Myocyte (in vitro differentiated cells): ENCODE measurements at places on chromosomes 2 and 18. TPM values are rescaled to one million over a fixed set of nuclear protein-coding genes. Genes with fewer than 3 reads are reported as not detected.

- no peak for DNase-seq
Observed at GRCh38 chr2:190209559-190209958, 110.1 kb downstream of the HIBCH start.

- DNase-seq: peak; percentile 37
Observed at GRCh38 chr2:133972786-133973185, 281.1 kb upstream of the MGAT5 start.

The CDH7 gene
- 0.10 TPM in 1 of 2 replicates, not detected in the other for total RNA-seq

The RNU2-63P gene
- total RNA-seq: not detected in 2 replicates

DNA sequence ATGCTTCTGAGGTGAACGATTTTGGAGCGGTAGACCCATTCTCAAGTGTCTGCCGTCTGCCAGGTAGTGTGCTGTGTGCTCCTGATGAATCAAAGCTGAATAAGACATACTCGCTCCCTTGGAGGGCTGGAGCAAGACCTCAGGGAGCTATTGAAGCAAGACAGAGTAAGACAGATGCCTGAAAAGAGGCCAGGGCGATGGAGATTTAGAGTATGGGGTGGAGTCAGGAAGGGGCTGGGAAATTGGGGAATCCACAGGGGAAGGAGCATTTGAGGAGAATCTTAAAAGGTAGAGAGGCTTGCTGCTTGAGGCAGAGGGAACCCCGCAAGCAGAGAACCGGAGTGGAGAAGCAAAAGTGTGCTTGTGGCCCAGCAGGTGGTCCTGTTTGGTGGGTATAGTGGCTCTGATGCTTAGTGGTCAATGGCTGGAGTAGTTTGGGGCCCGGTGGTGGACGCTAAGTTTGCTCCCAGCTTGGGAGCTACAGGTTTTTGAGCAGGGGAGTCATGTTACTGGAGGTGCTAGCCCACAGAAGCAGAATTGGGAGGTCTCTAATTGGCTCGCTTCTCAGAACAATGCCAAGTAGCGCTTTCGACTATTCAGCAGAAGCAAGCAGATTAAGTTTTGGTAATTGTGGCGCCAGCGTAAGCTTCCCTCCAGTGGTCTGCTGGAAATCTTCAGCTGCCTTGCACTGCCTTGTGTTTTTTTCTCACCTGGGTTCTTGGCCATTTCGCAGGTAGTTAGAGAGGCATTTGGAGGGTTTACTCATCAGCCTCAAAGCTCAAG lies 2.0 kb downstream of the CNNM4 start:
- peak; percentile 7 for DNase-seq

- peak; percentile 86 for DNase-seq
Observed at GRCh38 chr2:218655751-218656150, 3.7 kb downstream of the ZNF142 start.

DNA sequence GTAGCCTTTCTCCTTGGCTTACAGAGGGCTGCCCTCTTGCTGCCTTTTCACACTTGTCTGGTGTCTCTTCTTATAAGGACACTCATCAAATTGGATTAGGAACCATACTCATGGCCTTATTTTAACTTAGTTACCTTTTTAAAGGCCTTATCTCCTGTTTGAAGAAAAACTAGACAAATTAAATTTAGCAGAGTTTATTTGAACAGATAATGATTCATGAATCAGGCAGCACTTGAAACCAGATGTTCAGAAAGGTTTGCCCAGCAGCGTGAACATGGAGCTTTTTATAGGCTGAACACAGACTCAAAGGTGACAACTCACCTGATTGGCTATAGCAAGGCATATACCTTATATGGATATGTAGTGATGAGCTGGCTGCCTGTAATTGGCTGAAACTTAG lies 238.0 kb downstream of the GULP1 start:
- DNase-seq: no peak

GRCh38 chr18:48022531-48023329 lies 92.3 kb upstream of the SMAD2 start:
- DNase-seq: peak; percentile 77

The CD8B2 gene
- not detected in 2 replicates for total RNA-seq

DNA sequence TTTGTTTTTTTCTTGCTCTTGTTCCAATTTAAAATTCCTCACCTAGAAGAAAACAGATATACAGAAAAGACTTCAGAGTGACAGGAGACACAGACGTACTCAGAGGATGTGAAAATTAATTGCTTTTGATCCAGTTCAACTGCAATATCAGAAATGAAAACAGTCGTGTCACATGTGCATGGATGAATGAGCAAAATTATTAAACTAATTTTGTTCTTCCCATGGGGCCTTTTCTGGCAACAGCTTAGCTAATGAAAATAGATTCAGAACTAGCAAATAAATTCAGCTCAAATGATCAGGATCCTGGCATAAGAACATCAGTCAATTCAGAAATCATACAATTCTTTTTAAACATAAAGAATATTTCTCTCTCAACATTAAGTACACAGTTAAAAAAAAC lies 100.5 kb downstream of the CABYR start:
- DNase-seq: no peak

The MAP2 gene
- 0.40 and 1.3 TPM in 2 replicates for total RNA-seq

The PCARE gene
- total RNA-seq: 0.31 and 0.32 TPM in 2 replicates

DNA sequence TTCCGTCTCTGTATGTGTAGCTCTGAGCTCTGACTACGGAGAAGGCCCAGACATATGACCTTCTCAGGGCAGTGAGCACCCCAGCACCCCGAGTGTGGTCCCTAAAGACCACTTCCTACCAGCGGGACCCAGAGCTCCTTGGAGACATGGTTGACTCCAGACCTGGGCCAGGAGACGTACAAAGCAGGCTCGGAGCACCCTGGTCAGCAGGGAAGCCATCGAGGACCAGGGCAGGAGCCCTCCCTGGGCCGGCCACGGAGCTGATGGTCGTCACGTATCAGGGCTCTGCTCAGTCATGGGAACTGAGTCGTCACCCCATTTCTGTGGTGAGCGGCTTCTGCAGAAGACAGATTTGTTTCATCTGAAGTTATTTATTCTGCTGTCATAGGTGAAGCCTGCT lies 12.8 kb upstream of the NEU4 start:
- no peak for DNase-seq

The REG3G gene
- not detected in 2 replicates for total RNA-seq

GRCh38 chr2:151098841-151099240 lies 162.8 kb downstream of the RBM43 start:
- DNase-seq: no peak

DNA sequence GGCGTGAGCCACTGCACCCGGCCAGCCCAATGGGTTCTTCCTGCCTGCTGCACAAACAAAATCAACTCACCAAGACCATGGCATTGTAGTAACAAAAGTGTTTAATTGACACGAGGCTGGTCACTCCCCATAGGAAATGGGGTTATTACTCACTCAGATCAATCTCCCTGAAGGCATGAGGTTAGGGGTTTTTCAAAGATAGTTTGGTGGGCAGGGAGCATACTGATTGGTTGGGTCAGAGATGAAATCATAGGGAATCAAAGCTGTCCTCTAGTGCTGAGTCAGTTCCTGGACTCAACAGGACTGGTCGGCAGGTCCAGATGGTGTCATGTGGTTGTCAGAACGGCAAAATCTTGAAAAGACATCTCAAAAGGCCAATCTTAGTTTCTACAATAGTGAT lies 122.1 kb downstream of the TMEM17 start:
- peak; percentile 9 for DNase-seq

The PRKCE gene
- 1.7 and 2.4 TPM in 2 replicates for total RNA-seq

The SMCHD1 gene
- total RNA-seq: 36.6 and 37.9 TPM in 2 replicates

The XRCC5 gene
- total RNA-seq: 278 and 290 TPM in 2 replicates

DNA sequence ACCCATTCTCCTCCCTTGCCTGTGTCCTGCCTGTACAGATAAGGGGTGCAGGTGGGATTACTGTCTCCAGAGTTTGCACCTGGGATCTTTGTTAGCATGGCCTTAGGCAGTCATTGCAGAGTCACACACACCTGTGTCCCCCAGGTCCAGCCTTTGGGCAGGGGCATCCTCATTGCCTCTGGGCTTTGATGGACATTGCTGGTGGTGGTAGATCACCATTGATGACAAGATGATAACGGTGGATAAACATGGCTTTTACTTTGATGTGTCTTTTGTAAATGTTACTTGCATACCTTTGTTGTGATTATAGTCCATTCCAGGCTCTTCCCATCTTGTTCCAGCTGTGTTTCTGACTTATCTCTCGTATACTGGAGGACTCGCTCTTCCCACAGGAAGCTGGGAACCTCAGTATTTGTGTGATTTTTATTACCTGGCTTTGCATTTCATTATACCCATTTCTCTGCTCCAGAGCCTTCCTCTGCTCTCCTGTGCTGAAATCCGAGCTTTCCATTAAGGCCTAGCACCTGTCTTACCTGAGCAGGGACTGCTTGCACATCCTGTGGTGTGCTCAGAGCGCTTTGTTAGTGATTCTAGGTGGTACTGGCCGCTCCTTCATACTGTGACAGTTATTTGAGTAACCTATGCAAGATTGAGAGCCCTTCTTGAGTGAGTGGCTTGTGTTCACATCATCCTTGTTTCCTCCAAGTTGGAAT lies 79.2 kb downstream of the PTPRM start:
- DNase-seq: no peak

DNA sequence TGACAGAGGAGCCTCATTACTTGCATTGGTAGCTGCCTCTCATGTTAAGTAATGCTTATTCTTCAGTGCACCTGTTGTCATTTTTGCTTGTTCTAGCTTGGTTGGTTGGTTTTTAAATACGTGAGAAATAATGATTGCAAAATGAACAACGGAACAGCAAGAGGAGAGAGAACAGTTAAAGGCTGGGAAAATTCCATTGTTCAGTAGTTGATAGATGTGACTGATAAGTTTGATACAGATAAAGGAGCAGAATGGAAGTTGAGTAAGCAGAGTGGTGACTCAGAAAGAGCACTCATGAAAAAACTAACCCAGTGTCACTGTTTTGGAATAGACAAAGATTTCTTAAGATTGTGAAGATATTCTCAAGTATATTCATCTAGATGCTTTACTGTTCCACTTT lies 50.5 kb downstream of the MTA3 start:
- DNase-seq: peak; percentile 29

The CDK15 gene
- 5.9 and 6.7 TPM in 2 replicates for total RNA-seq

GRCh38 chr2:19738707-19739106 lies 163.1 kb downstream of the TTC32 start:
- DNase-seq: peak; percentile 46

DNA sequence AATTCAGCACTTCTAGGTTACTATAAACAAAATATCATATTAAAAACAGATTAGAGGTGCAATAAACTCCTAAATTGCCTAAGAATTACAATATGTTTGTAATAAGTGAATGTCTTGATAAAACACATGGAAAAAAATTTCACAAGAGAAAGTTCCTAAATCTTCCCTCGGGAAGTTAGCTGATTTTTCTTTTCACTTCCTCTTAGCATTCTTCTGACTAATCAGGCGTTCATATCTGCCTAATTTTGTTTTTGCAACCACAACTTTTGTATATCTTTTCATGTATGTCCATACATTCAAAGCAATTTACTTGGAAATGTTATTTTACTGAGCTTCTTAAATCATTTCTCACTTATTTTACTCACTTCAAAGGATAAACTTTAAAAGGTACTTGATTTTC lies 88.5 kb downstream of the RTTN start:
- DNase-seq: no peak

DNA sequence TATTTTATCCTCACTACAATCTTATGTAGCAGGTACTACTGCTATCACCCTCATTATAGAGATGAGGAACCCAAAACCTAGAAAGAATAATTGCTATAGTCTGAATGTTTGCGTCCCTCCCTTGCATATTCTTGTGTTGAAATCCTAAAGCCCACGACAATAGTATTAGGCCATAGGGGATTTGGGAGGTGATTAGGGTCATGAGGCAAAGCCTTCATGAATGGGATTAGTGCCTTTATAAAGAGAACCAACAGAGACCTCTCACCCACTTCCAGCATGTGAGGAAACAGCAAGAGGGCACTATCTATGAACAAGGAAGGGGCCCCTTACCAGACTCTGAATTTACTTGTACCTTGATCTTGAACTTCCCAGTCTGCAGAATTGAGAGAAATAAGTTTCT lies 500.3 kb upstream of the FAM98A start:
- DNase-seq: no peak
